Stimulated activated CD8-positive, alpha-beta memory T cell treated with anti-CD3 and anti-CD28 coated beads, Interleukin-15, amount 100 ng/mL, for 48 hours (primary cell): ENCODE measurements at places on chromosomes 2 and 18.

DNA sequence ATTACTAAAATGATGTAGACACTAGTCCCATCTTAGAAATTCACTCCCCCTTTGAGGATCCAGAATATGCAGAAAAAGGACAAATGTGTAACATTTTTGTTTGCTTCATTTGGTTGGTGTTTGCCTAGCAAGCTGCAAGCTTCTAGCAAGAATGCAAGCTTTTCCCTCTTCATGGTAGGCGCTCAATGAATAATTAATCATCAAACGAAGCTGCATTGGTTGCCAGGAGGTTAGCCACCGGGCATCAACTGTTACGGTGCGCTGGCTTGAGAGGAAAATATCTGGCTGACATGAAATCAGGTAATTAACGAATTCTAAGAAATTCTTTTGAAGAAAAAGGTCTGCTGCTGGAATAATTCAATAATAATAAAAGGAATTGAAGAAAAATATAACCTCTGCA is 341.0 kb upstream of the KYNU start:
- no peak for DNase-seq

DNA sequence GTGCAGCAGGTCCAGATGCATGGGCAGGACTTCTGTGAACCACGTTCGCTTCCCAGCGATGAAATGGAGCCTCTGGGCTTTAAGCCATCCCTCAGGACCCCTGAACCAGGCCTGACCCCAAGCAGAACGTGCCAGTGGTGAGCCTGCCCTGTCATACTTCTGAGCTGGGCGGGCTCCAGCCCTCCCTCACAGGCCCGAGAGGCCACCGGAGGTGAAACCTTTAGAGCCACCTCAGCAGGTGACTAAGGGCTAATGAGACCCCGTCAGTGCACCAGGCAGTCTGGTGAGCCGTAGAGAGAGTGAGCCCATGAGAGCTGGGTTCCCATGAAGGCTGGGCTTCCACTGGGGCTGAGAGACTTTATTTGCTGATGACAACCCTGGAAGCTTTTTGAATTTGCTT is 8.9 kb upstream of the MAL start:
- no peak for DNase-seq

GRCh38 chr2:118319271-118319684 is 231.0 kb downstream of the INSIG2 start:
- DNase-seq: no peak

GRCh38 chr2:11863103-11863502 is 116.7 kb downstream of the LPIN1 start:
- no peak for DNase-seq

DNA sequence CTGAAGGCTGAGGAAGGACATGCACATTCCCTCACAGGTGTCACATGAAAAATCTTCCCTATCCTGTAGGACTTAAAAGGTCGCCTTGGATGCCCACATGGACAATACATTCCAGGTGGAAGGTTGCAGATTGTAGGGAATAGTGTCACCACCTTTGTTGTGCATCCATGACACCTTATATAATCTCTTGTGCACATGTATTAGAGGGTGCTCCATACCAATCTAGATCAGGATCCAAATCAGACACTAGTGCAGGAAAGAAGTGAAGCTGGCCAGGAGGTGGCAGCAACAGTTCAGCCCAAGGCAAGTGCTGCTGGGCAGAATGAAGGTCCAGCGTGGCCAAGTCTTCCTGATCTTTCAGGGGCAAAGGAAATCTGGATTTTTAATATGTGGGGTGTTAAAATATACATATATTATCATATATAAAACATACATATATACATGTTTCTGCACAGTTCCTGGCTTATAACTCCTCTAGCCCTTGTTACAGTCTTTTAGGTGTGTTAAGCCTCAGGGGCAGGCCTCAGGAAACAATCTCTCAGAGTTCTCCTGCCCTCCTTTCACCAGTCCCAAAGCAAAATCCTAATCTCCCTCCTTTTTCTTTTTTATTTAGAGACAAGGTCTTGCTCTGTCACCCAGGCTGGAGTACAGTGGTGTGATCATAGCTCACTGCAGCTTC is 16.6 kb downstream of the NIF3L1 start:
- DNase-seq: peak; percentile 26

- DNase-seq: no peak
Observed at GRCh38 chr18:1840878-1841277, 730.4 kb downstream of the METTL4 start.

DNA sequence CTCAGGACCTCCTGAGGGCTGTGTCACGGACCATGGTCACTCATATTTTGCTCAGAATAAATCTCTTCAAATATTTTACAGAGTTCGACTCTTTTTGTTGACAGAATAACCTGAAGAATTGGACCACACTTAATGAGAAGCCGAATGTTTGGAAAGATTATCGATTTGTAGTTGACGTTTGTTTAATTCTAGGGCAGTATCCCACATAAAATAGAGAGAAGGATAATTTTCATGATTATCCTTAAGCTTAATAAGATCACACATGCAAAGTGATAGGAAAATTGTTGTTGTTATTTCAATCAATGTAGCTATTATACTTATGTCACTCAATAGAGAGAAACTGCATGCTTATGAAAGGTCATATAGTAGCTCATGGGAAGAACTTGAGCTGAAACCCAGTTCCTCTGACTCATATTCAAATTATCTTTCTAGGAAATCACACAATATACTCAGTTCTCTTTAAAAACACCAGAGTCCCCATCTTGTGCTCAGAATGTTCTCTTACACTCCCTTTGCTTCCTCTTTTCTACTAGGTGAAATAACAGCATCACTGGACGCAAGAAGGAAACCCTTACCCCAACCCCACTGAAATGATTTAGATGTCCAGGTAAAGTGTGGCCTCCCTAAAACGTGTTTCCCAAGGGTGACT is 982.1 kb downstream of the TSN start:
- no peak for DNase-seq

- no peak for DNase-seq
Observed at GRCh38 chr18:52337276-52337675, 2.7 kb upstream of the DCC start.

DNA sequence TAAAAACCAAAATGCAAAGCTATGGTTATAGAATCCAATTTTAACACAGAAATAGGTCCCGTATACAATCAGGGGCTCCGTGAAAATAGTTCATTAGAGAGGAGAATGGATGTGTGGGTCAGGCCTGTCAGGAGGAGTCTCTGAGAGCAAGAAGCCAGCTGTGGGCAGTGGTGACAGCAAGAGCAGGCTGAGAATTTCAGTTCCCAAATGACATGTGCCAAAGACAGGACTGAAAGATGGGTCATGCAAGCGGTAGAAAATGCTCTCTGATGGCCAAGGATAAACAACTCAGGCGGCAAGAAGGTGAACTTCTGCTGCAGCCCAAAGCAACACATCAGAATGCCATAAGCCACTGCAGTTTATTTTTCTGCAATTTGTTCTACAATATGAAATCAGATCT is 100.4 kb downstream of the CCDC141 start:
- no peak for DNase-seq

- DNase-seq: no peak
Observed at GRCh38 chr2:219908538-219908937, 281.1 kb downstream of the SLC4A3 start.

GRCh38 chr2:26763019-26763418 is 1.1 kb upstream of the SLC35F6 start:
- DNase-seq: no peak
